T-helper 17 cell (primary cell): ENCODE measurements at places on chromosomes 4 and X. TPM values are rescaled to one million over a fixed set of nuclear protein-coding genes. Genes with fewer than 3 reads are reported as not detected.

CTAG1B gene
- not detected for total RNA-seq

UGT2B10 gene
- not detected for total RNA-seq

DNA sequence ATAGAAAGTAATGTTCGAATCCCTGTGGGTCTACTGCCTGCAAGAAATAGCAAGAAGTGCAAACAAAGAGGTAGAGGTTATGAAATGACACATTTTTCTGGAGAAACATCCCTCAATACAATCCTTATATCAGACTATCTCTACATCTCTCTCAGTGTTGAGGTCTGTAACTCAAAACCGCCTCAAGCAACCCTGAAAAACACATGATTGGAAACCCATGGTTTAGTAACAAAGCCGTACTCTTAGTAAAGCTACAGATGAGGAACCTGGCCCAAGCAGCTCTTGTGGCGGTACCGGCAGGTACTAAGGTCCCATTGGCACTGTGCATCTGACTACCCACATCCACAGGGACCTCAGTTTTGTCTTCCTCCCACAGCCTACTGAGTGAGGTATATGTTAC lies 53.9 kb downstream of the IRF2 start:
- H3K4me3 ChIP-seq, result peak overlapping the region; percentile 85
- DNase-seq, result no peak
- peaks cover 46% of the 10 kb centered on the region for H3K4me1 ChIP-seq
- H3K27ac ChIP-seq, result peak overlapping the region; percentile 95

BGN gene
- not detected for total RNA-seq

DNA sequence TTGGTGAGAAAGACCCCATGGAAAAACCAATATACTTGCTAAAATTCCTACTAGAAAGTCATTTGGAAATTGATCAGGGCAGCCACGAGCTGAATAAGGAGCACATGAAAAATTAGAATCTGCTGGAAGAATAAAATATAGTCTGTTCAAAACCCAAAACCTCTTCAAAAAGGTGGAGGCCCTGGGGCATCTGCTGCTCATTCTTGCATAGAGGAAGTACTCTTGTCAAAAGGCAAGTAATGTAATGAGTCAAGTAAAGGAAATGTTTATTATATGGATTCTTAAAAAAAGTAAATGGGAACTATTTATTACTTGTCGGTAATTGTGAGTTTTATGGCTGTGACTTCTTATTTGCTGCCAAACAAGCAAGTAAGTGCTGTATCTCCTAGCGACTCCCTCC lies 109.5 kb downstream of the GK start:
- H3K27me3 ChIP-seq, result no peaks in the 10 kb centered on the region
- H3K36me3 ChIP-seq, result no peaks in the 10 kb centered on the region
- no peak overlapping the region for H3K27ac ChIP-seq
- H3K4me1 ChIP-seq, result no peaks in the 10 kb centered on the region
- no peak for DNase-seq

GRCh38 chr4:47075919-47076318 lies 44.6 kb downstream of the GABRB1 start:
- DNase-seq, result no peak
- no peaks in the 10 kb centered on the region for H3K4me1 ChIP-seq
- H3K4me3 ChIP-seq, result no peak overlapping the region
- no peak overlapping the region for H3K27ac ChIP-seq

- no peak overlapping the region for H3K27ac ChIP-seq
- no peak overlapping the region for H3K4me3 ChIP-seq
- H3K36me3 ChIP-seq, result no peaks in the 10 kb centered on the region
- H3K27me3 ChIP-seq, result no peaks in the 10 kb centered on the region
Measured at GRCh38 chrX:46693149-46693548, 65.8 kb downstream of the SLC9A7 start.

DNA sequence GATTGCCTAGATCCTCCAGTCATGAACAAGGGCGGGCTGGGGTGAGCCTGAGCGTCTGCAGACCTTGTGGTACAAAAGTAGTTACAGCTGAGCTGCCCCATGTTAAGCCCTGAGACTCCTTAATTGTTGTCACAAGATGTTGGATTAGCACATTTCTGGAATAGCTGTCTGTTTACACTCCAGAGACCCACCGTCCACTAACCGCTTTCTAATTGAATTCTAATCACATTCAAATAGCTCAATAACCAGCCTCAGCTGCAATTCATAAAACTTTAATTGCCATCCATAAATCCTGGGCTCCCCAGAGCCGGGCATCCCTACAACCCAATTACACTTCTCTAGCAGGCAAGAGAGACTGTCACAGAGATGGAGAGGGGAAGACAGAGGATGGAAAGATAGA lies 1.6 kb upstream of the GSX2 start:
- H3K27ac ChIP-seq, result no peak overlapping the region
- peaks cover 89% of the 10 kb centered on the region for H3K27me3 ChIP-seq
- H3K4me3 ChIP-seq, result no peak overlapping the region
- peaks cover 27% of the 10 kb centered on the region for H3K4me1 ChIP-seq
- H3K36me3 ChIP-seq, result peaks cover 3% of the 10 kb centered on the region

DGKK gene
- total RNA-seq, result not detected

DNA sequence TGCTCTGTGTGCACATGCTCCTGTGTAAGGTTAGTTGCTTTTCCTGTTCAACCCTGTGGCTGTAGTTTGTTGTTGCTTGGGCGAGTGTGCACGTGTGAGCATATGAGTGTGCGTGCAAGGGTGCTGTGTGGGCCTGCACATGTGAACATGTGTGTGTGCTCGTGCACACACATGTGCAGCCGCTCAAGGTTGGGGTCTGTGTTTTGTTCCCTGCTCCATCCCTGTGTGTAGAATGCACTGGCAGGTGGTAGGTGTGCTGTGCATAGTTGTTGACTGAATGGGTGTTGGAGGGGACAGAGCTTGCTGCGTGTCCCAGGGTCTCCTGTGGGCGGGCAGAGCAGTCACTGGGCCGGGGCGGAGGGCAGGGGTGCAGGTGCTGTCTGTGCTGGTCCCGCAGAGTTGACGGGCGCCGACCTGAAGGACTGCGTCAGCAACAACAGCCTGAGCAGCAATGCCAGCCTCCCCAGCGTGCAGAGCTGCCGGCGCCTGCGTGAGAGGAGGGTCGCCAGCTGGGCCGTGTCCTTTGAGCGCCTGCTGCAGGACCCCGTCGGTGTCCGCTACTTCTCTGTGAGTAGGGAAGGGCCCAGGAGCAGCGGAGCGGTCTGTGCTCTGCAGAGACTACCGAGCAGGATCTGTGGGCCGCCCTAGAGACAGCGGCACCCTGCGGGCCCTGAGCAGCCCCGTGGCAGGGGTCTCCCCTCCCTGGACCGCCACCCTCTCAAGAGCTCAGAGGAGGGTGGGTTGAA lies 27.9 kb upstream of the HGFAC start:
- no peaks in the 10 kb centered on the region for H3K36me3 ChIP-seq
- H3K4me3 ChIP-seq, result no peak overlapping the region

PDGFRA gene
- not detected for total RNA-seq

DNA sequence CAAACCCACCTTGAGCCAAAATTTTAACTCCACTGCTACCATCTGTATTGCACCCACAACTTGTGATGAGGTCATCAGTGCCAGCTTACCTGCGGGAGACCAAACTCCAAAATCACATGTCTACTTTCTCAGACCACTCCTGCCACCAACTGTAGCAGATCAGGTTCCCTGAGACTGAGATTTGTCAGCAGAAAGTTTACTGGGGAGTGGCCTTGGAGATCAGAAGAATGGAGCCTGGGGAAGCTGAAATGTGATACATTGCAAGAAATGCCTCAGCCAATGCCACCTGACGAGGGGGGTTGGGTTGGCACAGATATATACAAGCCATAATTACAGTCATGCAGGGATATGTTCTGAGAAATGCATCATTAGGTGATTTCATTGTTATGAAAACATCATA lies 19.1 kb downstream of the HAUS3 start:
- DNase-seq, result no peak
- no peak overlapping the region for H3K4me3 ChIP-seq
- no peak overlapping the region for H3K27ac ChIP-seq
- H3K36me3 ChIP-seq, result no peaks in the 10 kb centered on the region
- no peaks in the 10 kb centered on the region for H3K27me3 ChIP-seq
- H3K4me1 ChIP-seq, result peaks cover 8% of the 10 kb centered on the region

DNA sequence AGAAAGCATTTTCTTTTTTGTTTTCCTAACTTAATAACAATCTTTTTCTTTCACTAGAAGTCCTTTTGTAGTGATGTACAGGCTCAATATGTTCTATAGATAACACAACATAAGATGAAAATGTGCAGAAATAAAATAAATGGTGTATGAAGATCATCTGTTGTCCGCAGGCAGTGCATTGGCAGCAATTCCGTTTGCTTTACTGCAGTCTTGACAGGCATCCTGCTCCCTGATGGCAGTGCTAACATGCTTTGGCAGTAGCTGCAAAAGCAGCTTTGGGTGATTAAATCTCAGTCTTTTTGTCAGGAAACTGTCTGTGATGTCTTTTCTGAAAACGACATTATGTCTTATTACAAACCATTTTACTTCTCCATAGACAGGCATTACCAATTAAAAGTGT lies 131.4 kb downstream of the TRAM1L1 start:
- H3K27ac ChIP-seq, result no peak overlapping the region
- no peaks in the 10 kb centered on the region for H3K4me1 ChIP-seq
- no peaks in the 10 kb centered on the region for H3K27me3 ChIP-seq
- DNase-seq, result no peak
- H3K4me3 ChIP-seq, result no peak overlapping the region
- no peaks in the 10 kb centered on the region for H3K36me3 ChIP-seq

IL21 gene
- 0.77 TPM for total RNA-seq

DNA sequence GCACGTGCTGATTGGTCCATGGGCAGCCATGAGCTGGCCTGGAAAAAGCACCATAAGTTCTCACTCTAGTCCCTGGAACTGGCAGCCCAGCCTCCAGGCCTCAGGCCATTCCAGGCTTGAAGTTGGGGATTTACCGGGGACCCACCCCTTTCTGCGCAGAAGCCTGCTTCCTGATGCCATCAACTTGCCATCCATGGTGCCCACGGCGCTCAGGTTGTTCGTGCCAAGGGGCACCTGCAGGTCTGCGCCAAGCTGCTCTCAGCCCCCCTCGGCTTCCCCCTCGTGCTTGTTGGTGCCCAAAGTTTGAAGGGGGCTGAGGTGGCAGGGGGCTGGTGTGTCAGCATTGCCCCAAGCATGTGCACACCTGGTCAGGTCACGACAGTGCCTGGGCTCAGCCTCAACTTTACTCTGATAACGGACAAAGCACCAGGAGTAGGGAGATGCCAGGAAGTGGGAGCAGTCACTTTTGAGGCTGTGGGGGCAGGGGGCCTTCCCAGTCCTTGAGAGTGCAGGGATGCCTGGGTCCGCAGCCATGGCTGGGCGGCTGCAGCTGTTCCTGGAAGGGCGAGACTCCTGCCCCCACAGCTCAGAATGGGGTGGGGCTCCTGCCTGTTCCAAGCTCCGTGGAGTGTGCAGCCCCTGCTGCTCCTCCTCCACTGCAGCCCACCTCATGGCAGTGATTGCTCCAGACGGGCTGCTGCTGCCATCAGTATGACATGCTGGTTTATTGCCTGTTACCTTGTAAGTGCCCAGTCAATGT lies 24.9 kb downstream of the DCUN1D4 start:
- DNase-seq, result no peak
- H3K27ac ChIP-seq, result no peak overlapping the region
- no peaks in the 10 kb centered on the region for H3K27me3 ChIP-seq
- peaks cover 6% of the 10 kb centered on the region for H3K4me1 ChIP-seq

- H3K4me3 ChIP-seq, result no peak overlapping the region
- H3K27me3 ChIP-seq, result no peaks in the 10 kb centered on the region
- H3K36me3 ChIP-seq, result peaks cover 2% of the 10 kb centered on the region
- no peak for DNase-seq
Measured at GRCh38 chr4:152334931-152335330, 201.0 kb downstream of the FBXW7 start.

NAT8L gene
- total RNA-seq, result not detected

GRCh38 chr4:26861434-26862186 lies 969 bp downstream of the STIM2 start:
- H3K4me3 ChIP-seq, result peak overlapping the region; percentile 99
- H3K36me3 ChIP-seq, result peaks cover 9% of the 10 kb centered on the region
- peak overlapping the region; percentile 98 for H3K27ac ChIP-seq
- DNase-seq, result peak; percentile 55
- H3K27me3 ChIP-seq, result no peaks in the 10 kb centered on the region
